ENCODE measurements at places on chromosomes 6 and 20.

- no peak for DNase-seq
These were observed 124.2 kb upstream of the FAM83B start for GRCh38 chr6:54722328-54722727.

DNA sequence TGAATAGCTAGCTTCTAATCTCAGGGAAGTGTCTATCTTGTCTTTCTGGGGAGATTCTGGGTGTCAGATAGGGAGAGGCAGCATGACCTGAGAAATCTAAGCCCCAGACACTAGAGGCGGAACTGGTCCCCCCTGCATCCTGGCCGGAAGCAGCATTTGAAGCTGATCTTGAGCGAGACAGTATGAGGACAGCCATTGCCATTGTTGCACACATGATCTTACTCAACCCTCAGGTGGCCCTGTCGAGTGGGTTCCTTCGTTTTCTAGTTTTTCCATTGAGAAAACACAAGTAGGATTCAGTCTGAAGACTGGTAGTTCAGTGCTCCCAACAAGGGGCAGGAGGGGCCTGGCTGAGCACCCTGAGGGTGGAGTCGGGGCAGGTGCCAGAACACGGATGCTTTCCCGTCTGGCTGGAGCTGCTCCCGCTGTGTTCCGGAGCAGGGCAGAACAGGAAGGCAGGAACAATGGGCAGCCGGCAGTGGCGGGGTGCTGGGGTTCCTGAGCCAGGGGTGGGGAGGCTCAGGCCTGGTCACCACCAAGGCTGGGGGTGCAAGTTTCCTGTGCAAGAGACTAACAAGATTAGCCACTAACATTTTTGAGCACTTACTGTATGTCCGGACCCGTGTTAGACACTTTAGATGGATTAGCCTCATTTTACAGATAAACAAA is 7.9 kb upstream of the SDCBP2 start:
- DNase-seq, result no peak

DNA sequence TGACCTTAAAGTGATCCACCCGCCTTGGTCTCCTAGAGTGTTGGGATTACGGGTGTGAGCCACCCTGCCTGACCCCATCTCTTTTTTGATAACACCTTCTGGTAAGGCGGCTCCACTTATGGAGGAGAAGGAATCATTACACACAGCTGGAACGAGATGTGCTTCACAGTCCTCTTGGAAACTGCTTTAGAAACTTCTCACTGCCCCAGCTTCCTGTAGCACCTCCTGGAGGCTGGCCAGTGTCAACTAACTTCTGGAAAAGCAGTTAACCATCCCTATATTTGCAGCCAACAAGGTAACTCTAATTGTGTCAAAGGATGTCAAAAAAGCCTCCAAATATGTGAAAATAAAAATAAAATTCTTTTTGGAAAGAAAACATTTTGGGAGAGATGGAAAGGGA is 48.8 kb upstream of the BCLAF1 start:
- DNase-seq, result no peak

DNA sequence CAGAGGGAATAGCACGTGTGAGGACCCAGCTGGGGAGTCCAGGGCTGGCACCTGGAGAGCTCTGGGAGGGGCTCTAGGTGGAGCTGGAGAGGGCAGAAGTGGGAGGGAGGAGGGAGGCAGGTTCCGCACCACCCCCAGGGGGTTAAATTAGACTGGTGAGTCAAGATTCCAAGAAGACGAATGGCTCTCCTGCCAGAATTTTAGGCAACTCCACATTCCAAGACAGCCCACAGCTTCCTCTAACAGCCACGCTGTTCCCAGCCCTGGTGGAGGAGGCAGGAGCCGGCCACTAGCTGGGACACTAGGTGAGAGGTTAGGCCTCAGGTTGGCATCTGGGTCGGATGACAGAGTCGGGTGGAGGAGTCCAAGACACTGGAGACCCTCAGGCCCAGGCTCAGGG is 60.2 kb downstream of the TFAP2C start:
- no peak for DNase-seq

GRCh38 chr6:88361298-88361697 is 195.2 kb upstream of the CNR1 start:
- no peak for DNase-seq

DNA sequence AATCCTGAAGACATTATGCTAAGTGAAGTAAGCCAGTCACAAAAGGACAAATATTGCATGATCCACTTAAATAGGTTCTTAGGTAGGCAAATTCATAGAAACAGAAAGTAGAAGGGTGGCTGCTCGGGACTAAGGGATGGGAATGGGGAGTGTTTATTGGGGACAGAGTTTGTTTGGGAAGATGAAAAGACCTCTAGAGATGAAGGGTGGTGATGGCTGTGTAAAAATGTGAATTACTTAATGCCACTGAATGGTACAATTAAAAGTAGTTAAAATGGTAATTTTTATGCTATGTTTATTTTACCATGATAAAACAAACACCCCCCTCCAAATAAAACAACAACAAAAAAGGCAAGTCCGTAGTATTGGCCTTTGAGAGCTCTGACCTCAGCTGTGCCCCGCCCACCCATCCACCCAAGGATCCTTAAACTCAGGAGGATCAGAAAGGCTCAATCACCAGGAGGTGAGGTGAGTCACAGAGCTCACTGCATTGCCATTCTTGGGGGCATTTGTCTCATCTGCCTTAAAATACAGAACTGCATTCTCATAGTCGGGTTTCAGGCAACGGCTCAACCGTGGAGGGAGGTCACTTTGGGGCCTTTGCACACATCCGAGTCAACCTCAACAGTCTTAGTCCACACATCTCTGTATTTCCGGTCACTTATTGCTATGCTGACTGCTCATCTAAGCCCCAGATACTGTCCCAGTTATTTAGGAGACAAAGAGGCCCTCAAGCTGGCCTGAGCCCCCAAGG is 96.7 kb downstream of the SLC22A23 start:
- no peak for DNase-seq

GRCh38 chr6:7546020-7546369 is 4.5 kb downstream of the DSP start:
- DNase-seq, result no peak

GRCh38 chr6:42551217-42551616 is 12.6 kb upstream of the UBR2 start:
- no peak for DNase-seq

GRCh38 chr6:83633609-83634008 is 75.3 kb downstream of the SNAP91 start:
- DNase-seq, result no peak

DNA sequence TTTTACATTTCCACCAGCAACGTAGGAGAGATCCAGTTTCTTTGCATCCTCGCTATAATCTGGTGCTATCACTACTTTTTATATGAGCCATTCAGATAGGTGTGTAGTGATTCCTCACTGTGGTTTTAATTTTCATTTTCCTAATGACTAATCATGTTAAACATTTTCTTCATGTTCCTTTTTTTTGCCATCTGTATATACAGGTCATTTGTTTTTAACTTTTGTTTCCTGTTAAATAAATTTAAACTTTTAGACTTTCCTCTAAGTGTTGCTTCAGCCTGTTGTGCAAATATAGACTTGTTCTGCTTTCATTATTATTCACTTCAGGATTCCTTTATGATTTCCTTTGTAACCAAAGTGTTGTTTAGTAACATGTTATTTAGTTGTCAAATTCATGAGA is 697.4 kb downstream of the PTPRT start:
- no peak for DNase-seq

DNA sequence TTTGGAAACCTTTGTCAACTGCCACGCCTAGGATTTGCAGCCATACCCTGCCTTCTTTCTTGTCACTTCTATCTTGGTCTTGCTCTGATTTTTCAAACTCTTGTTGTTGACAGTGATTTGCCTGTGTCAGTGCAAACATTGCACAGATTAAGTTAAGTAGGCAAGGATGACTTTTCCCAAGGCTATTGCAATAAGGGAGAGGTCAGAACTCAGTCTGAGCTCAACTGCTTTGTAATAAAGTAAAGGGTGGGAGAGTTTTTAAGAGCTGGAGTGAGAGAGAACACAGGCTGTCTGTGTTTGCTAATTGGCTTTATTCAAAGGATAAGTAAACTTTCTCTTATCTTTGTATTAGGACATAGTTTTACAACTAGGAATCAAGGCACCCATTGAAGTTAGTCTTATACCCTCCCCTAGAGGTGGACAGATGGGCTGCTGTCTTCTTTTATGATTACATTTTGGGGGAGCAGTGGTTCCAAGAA is 448.6 kb downstream of the PHF3 start:
- no peak for DNase-seq

GRCh38 chr6:12572896-12573827 is 143.4 kb upstream of the PHACTR1 start:
- no peak for DNase-seq

DNA sequence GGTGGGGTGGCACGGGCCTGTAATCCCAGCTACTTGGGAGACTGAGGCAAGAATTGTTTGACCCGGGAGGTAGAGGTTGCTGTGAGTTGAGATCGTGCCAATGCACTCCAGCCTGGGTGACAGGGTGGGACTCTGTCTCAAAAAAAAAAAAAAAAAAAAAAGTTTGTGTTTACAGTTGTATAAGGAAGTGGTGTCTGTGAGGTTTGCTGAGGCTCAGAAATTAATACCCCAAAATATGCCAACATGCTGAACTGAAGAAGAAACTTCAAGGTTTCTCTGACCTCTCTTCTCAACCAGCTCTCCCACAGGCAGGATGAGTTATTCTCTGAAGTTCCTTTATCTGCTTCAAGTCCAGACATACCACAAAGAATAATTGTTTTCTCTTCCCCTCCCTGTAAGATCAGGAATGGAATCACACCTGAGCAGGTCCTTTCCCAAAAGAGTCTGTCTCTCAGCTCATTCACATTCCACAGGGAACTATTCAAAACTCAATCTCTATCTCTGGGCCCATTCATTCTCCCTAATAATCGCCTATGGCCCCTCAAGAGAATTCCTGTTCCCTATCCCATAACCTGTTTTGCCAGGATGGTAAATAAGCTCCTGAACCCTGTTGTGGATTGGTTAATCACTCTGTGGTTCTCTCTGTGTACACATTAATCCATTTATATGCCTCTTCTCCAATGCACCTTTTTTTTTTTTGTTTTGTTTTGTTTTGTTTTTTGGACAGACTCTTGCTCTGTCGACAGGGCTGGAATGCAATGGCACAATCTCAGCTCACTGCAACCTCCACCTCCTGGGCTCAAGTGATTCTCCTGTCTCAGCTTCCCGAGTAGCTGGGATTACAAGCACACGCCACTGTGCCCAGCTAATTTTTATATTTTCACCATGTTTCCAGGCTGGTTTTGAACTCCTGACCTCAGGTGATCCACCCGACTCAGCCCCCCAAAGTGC is 17.4 kb upstream of the KIFC1 start:
- no peak for DNase-seq

- no peak for DNase-seq
These were observed 142.6 kb upstream of the TAB2 start for GRCh38 chr6:149174962-149175361.

- DNase-seq, result no peak
These were observed 13.3 kb upstream of the KCNK15 start for GRCh38 chr20:44732327-44732726.

DNA sequence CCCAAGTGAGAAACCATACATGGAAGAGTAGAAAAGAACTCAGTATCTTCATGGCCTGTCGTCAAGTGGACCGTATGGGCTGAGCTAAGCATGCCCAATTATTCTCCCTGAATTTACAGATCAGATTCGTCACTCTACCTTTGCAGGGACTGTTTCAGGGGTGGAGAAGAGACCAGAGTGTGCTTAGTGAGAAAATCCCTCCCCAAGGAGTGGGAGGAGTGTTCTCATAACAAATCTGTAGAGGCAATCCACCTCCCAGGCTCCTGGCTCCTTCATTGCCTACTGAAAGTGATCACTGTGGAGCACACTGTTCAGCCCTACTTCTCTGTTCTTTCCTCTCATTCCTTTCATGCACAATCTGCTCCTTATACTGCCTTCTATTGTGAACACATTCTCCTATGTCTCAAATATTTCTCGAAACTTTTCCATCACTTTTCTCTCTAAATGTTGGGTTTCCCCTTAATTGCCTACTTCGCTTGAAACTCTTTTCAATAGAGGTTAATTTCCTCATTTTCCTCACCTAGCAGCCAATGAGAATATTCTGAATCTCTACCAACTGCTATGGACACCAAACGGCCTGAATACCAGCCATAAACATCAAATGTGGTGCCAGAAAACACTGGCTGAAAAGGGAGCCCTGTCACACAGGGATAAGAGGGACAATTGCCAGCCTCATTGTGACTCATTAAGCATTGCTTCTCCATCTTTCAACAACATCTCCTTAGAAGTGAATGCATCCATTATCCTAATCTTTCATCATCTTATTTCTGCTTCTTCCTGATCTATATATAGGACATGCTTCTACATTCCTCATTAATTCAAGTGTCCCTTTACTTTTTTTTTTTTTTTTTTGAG is 398.3 kb downstream of the UTRN start:
- DNase-seq, result no peak

DNA sequence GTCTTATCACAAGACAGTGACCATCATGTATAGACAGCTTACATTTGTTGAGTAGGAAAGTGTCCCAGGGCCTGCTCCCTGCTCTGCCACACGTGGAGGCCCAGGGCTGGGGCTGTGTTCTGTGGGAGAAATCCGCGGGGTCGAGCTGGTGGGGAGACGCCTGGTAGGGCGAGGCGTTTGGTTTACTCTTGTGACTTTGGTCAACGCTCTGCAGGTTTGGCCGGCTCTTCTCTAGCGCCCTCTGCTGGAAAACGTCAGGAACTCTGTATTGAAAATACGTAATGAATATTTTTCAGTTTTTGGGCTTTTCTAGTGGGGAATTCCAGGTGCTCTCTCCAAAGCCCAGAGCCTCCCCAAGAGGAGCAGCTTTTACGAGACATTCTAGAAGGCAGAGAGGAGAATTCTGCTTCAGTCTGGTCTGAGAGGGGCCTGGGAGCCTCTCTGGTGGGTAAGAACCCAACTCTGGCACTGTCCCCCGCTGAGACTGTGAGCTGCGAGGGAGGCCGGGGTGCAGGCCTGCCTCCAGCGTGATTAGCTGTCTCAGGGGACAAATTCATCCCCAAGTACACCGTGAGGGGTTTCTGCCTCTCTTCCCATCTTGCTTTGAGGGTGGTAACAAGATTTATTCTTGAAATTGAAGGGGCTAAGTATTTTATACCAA is 112.6 kb upstream of the RALGAPA2 start:
- DNase-seq, result no peak

DNA sequence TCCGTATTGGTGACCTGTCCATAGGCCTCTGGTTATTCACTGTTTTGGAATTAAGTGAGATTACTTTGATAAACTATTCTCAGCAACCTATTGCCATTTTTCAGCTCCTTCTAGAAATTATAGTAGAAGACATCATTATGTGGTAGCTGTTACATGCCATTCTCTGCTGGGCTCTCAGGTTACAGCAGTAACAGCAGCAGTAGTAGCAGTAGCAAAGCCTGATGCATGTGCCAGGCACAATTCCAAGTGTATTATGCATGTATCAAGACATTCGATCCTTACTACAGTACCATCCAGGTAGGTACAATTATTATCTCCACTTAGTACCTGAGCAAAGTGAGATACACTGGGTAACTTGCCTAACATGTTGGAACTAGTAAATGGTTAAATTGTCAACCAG is 74.3 kb downstream of the RPS12 start:
- DNase-seq, result no peak

DNA sequence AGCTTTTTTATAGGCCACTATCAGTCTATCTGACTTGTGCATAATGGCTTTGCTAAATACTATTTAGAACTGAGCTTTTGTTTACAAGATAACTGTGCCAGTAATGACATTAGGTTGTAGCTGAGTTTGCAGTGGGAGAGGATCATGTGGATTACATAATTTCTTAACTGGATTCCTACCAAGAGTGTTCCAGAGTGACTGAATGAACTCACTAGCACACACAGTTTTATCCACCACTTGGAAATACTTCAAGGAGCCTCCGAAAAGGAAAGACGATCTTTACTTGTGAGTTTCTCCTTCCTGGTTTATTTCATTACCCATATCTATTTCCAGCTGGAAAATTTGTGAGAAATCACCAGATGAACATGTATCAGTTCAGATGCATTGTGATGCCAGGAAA is 10.9 kb upstream of the SYNE1 start:
- DNase-seq, result no peak
